ENCODE measurements at places on chromosomes 7 and 10. TPM values are rescaled to one million over a fixed set of nuclear protein-coding genes. Genes with fewer than 3 reads are reported as not detected.
A peak's percentile ranks its signal among the peaks of the same experiment; 100 is the strongest.

LFNG gene
- 0.33 TPM for total RNA-seq

ASIC3 gene
- total RNA-seq, result 0.17 TPM

SLC26A5 gene
- total RNA-seq, result not detected

SPDYE1 gene
- total RNA-seq, result under 0.01 TPM

OR13A1 gene
- total RNA-seq, result not detected

GCK gene
- total RNA-seq, result 1.7 TPM

TAS2R3 gene
- total RNA-seq, result 1.3 TPM

CPA5 gene
- not detected for total RNA-seq

DNA sequence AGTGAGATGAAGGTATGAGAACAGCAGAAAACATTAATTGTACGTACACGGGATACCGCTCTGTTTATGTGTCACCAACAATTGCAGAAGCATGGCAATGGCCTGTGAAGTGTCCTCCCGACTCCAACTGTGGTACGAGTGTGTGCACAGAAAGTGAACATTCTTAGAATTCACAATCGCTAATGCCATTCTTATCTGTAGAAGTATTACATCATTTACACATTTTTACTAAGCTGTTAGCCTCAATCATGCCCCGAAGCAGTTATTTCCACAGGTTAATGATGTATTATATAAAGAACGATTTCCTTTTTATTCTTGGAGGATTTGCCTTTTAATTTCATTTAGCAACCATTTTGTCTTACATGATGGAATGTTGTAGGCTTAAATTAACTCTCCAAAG is 103.4 kb downstream of the EVX1 start:
- no peak for DNase-seq
- no peak overlapping the region for H3K27ac ChIP-seq
- H3K4me3 ChIP-seq, result no peak overlapping the region
- no peaks in the 10 kb centered on the region for H3K36me3 ChIP-seq

DNA sequence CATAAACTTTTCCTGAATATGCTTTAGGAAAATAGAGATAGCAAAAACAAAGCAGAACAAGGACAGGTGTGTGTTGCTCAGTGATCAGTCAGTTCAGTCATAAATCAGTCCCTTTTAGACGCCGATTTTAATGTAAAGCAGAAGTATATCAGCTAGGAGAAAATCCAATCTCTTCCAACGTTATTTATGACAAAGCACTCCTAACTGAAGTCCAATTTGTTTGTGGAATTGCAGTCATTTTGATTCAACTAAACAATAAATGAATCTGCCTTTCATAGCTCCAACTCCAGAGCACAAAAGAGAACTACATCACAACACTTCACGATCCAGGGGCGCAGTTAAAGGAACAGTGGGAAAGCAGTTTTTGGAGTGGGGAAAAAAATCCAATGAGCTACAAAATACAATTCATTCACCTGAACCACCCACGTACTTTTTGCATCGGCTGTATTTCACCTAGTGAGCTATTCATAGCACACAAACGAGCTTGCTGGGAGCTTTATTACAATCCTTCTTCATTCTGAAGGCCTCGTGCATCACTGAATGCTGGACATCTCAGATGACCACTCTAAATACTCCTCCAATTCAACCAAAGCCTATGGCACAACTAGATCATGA is 151.3 kb downstream of the LRRN3 start:
- no peaks in the 10 kb centered on the region for H3K27me3 ChIP-seq
- DNase-seq, result no peak
- H3K4me1 ChIP-seq, result peaks cover 2% of the 10 kb centered on the region
- no peak overlapping the region for H3K4me3 ChIP-seq
- no peaks in the 10 kb centered on the region for H3K36me3 ChIP-seq
- H3K27ac ChIP-seq, result no peak overlapping the region

- H3K4me3 ChIP-seq, result no peak overlapping the region
- DNase-seq, result peak; percentile 18
- H3K36me3 ChIP-seq, result no peaks in the 10 kb centered on the region
- H3K27ac ChIP-seq, result no peak overlapping the region
- no peaks in the 10 kb centered on the region for H3K27me3 ChIP-seq
Measured at GRCh38 chr7:150446288-150446938, 4.0 kb upstream of the GIMAP8 start.

DNA sequence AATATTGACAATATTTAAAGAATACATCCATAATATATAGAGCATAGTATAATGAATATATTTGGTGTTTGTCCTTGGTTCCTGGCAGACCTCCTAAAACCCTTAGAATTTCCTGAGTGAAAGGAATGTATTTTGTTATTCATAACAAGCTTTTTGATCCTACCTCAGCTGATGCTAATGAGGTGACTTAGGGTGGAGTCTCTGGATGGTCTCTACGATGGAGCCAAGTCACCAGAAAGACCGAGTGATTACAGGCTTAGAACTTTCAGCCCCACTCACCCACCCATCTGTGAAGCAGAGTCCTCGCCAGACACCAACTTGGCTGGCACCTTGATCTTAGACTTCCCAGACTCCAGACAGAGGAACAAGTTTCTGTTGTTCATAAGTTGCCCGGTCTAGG is 35.9 kb downstream of the UPF2 start:
- H3K4me3 ChIP-seq, result no peak overlapping the region
- peaks cover 2% of the 10 kb centered on the region for H3K36me3 ChIP-seq
- H3K27ac ChIP-seq, result no peak overlapping the region
- H3K4me1 ChIP-seq, result no peaks in the 10 kb centered on the region

- peaks cover 10% of the 10 kb centered on the region for H3K36me3 ChIP-seq
- DNase-seq, result peak; percentile 17
- H3K27me3 ChIP-seq, result no peaks in the 10 kb centered on the region
- no peak overlapping the region for H3K27ac ChIP-seq
- no peaks in the 10 kb centered on the region for H3K4me1 ChIP-seq
- H3K4me3 ChIP-seq, result no peak overlapping the region
Measured at GRCh38 chr7:4769761-4770160, 5.7 kb upstream of the AP5Z1 start.

DNA sequence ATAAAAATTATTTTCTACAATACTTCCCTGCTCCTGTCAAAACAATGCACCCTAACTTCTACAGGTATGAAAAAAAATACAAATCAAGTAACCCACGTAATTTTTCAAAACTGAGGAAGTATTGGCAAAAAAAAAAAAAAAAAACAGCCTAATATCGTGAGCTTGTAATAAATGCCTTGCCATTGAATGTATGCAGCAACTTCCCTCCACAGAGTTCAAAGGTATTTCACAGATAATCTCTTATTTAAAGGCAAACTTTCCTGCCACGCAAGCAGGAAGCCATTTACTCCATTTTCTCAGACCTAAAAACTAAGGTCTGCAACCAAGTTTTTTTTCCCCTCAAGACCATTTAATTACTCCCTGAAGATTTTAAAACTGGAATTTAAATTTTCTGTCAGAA is 642 bp upstream of the AGR2 start:
- H3K4me1 ChIP-seq, result no peaks in the 10 kb centered on the region
- H3K27ac ChIP-seq, result no peak overlapping the region
- H3K27me3 ChIP-seq, result no peaks in the 10 kb centered on the region
- no peak for DNase-seq
- no peak overlapping the region for H3K4me3 ChIP-seq
- no peaks in the 10 kb centered on the region for H3K36me3 ChIP-seq

- no peak for DNase-seq
- H3K27me3 ChIP-seq, result no peaks in the 10 kb centered on the region
- H3K36me3 ChIP-seq, result peaks cover 2% of the 10 kb centered on the region
Measured at GRCh38 chr7:64687249-64687648, 21.3 kb downstream of the ZNF107 start.

DNA sequence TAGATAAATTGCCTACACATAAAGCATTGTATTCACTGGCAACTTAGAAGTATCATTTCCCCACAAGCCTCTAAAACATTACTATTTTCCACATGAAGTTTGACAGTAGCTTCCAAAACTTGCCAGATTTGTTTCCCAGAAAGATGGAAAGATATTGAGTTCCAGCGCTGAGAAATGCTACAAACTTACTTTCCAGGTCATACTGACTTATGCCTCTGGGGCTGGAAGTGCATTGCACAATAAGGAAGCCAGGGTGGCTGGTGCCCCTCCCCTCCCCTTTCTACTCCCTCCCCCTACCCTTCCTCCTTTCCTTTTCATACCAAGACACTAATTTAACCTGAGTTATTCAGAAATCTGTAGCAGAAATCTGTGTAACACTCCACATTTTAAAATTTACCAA is 212.6 kb downstream of the WDR37 start:
- H3K36me3 ChIP-seq, result no peaks in the 10 kb centered on the region

DNA sequence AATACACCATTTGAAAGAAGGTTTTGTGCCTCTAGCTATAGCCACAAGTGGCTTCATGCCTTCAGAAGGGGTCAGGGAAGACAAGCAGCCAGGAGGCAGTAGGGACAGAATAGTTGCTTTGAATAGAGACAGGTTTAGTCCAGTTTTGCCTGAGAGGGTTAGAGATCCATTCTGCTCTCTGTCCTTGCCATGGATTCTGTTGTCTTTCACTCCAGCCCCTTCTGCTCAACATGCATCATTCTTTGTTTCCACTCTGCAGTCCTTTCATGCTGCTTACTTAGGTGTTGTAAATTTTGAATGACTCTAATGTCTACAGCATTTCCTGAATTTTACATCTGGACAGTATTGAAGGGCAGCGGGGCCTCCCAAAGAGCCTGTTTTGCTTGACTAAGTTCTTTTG is 60.3 kb downstream of the CNTNAP2 start:
- DNase-seq, result no peak
- no peaks in the 10 kb centered on the region for H3K27me3 ChIP-seq
- H3K36me3 ChIP-seq, result no peaks in the 10 kb centered on the region

- H3K27ac ChIP-seq, result no peak overlapping the region
- no peaks in the 10 kb centered on the region for H3K36me3 ChIP-seq
- H3K27me3 ChIP-seq, result no peaks in the 10 kb centered on the region
Measured at GRCh38 chr7:136064081-136064480, 86.9 kb upstream of the MTPN start.

- no peaks in the 10 kb centered on the region for H3K36me3 ChIP-seq
- DNase-seq, result no peak
- no peak overlapping the region for H3K4me3 ChIP-seq
- H3K27me3 ChIP-seq, result no peaks in the 10 kb centered on the region
- no peaks in the 10 kb centered on the region for H3K4me1 ChIP-seq
Measured at GRCh38 chr10:116382290-116382689, 45.4 kb upstream of the PNLIPRP3 start.

- H3K4me1 ChIP-seq, result peaks cover 9% of the 10 kb centered on the region
- H3K4me3 ChIP-seq, result peak overlapping the region; percentile 10
Measured at GRCh38 chr10:71218046-71218650, 5.8 kb downstream of the UNC5B start.

- no peak for DNase-seq
- H3K4me3 ChIP-seq, result no peak overlapping the region
- H3K27me3 ChIP-seq, result no peaks in the 10 kb centered on the region
Measured at GRCh38 chr10:32906595-32906994, 51.4 kb downstream of the ITGB1 start.

DNA sequence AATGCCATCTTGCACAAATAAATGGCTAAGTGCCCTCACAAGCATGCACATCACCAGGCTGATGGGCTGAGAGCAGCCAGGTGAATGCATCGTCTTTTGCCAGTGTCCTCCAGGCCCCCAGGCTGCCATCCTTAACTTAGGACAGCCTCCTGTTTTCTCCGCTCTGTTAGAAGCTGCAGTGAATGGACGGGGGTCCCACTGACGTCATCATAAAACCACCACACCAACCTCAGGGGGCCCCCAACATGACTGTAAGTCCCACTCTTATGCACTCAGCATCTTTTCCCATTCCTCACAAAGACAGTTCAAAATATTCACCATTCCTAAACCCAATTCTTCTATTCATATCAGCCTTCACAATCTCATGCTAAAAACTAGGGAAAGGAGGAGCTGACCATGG is 34.4 kb downstream of the GLI3 start:
- no peak overlapping the region for H3K4me3 ChIP-seq
- peaks cover 3% of the 10 kb centered on the region for H3K4me1 ChIP-seq
- no peak overlapping the region for H3K27ac ChIP-seq
- DNase-seq, result no peak

DNA sequence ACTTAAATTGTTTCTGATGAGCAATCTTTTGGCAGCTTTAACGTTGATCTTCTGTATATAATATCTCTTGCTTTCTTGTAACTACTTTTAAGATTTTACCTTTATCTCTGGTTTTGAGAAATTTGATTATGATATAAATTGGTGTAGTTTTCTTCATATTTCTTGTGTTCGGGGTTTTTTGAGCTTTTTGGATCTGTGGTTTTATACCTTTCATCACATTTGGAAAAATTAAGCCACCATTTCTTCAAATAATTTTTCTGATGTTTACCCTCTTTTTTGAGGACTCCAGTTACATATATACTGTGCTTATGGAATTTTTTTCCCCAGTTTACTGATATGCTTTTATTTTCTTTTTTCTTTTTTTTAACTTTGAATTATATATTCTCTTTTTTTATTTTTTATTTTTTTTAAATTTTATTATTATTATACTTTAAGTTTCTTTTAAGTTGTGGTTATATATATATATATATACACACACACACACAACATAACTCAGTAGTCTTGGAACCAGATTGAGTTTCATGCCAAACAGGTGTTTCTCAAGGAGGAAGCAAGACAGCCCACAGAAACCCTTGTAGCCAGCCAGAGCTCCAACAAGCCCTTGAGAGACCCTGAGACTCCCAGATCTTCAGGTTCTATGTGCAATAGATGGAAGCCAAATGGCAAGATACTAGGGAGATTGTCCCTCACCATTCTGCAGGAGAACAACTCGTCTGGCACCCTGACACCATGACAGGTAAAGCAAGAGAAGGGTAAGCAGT is 27.5 kb upstream of the NME8 start:
- no peak overlapping the region for H3K4me3 ChIP-seq
- no peak overlapping the region for H3K27ac ChIP-seq
- no peaks in the 10 kb centered on the region for H3K4me1 ChIP-seq
- no peaks in the 10 kb centered on the region for H3K36me3 ChIP-seq
- no peaks in the 10 kb centered on the region for H3K27me3 ChIP-seq
- no peak for DNase-seq

GRCh38 chr7:155183655-155184054 is 113.5 kb downstream of the HTR5A start:
- H3K4me1 ChIP-seq, result no peaks in the 10 kb centered on the region
- DNase-seq, result no peak
- H3K27ac ChIP-seq, result no peak overlapping the region
- H3K36me3 ChIP-seq, result no peaks in the 10 kb centered on the region
- no peak overlapping the region for H3K4me3 ChIP-seq

DNA sequence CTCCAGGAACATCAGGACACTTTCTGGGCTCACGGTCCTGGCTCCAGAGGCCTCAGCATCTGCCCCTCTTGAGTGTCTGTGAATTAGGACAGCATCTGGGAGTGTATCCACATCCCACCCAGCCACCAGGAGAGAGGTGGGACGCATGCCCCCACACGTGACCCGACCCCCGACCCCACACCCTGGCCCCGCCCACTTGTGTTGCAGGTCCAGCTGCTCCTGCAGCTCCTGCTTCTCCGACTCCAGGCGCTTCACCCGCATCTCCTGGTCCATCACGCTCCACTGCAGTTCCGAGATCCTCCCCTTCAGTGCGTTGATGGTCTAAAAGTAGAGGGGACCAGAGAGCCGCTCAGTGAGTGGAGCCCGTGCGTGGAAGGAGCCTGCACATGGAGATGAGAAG is 13.6 kb downstream of the MAD1L1 start:
- no peak for DNase-seq
- no peaks in the 10 kb centered on the region for H3K27me3 ChIP-seq
- H3K4me3 ChIP-seq, result no peak overlapping the region
- no peaks in the 10 kb centered on the region for H3K4me1 ChIP-seq
- peaks cover 1% of the 10 kb centered on the region for H3K36me3 ChIP-seq

- H3K36me3 ChIP-seq, result peaks cover 8% of the 10 kb centered on the region
- H3K27me3 ChIP-seq, result no peaks in the 10 kb centered on the region
- no peak for DNase-seq
- H3K27ac ChIP-seq, result no peak overlapping the region
Measured at GRCh38 chr10:88908194-88908593, 28.1 kb downstream of the STAMBPL1 start.

GRCh38 chr7:95391761-95392160 is 4.4 kb downstream of the PON3 start:
- no peak overlapping the region for H3K27ac ChIP-seq
- H3K4me1 ChIP-seq, result no peaks in the 10 kb centered on the region
- no peaks in the 10 kb centered on the region for H3K27me3 ChIP-seq

Data from fibroblast of lung (primary cell).